ENCODE measurements at places on chromosomes 3 and 15. TPM values are rescaled to one million over a fixed set of nuclear protein-coding genes. Genes with fewer than 3 reads are reported as not detected.

- no peak for DNase-seq
Observed at GRCh38 chr3:50299929-50300680, 900 bp upstream of the HYAL3 start.

GRCh38 chr3:21729888-21730459 is 21.0 kb downstream of the ZNF385D start:
- DNase-seq = no peak

- DNase-seq = no peak
Observed at GRCh38 chr3:87052499-87053260, 61.7 kb upstream of the VGLL3 start.

The IMPG2 gene
- total RNA-seq = 0.05 TPM

- no peak for DNase-seq
Observed at GRCh38 chr3:118802325-118803095, 232.1 kb downstream of the IGSF11 start.

The FBN1 gene
- 372 TPM for total RNA-seq

GRCh38 chr3:55639896-55640765 is 153.0 kb upstream of the WNT5A start:
- no peak for DNase-seq

DNA sequence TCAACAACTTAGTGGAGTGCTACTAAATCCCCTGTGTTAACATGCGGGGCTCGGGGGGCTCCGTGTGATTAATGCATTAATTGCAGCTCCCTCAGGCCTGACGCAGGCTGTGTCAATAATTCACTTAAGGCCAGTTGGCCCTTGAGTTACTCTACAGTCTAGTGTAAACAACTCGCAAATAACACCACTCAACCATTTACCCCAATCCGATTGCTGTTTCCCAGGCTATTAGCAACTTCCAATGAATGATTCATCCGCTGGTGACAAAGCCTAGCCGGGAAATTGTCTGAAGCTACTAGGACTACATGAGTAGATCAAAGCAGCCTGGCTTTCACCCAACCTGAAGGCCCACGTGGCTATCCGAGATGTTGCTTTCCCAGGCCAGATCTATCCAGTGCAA is 121.3 kb upstream of the SOX14 start:
- no peak for DNase-seq

- peak; percentile 73 for DNase-seq
Observed at GRCh38 chr3:45947361-45947760, 4.1 kb downstream of the CXCR6 start.

DNA sequence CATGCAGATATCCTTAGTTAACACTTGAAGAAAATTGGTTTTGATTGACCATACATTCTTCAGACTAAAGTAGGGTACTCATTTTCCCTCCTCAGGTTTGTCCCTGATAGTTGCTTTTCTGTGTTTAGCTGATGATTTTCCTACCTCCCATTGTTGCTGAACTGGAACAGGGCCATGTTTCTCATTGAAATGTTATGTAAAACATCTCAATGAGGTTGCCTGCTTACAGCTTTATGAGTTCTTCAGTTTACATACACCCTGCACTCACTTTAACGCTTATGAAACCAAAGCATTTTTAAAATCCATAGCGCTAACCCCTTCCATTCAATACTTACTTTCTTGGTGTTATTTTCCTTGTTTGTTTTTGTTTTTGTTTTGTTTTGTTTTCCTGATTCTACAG is 61.9 kb downstream of the HMG20A start:
- peak; percentile 80 for DNase-seq

DNA sequence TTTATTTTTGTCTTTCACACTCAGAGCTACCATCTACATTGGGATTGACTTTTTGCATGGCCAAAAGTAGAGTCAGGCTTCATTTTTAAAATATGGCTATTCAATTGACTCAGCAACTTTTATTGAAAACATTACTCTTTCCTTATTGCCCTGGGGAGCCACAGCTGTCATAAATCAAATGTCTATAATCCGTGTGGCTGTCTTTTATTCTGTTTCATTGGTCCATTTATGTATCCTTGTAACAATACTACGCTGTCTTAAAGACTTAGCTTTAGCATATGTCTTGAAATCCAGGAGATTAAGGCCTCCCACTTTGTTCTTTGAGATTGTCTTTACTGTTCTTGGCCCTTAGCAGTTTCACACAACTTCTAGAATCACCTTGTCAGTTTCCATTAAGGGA is 55.2 kb downstream of the CEMIP start:
- no peak for DNase-seq

The PYGO1 gene
- total RNA-seq = 9.9 TPM
